Central memory CD4-positive, alpha-beta T cell (primary cell): ENCODE measurements at places on chromosomes 5 and 9.
A peak's percentile ranks its signal among the peaks of the same experiment; 100 is the strongest.

GRCh38 chr9:127783111-127784008, 2.5 kb upstream of the CDK9 start:
- peak; percentile 76 for DNase-seq

GRCh38 chr9:126991183-126991582, 76.6 kb downstream of the RALGPS1 start:
- DNase-seq, result no peak

DNA sequence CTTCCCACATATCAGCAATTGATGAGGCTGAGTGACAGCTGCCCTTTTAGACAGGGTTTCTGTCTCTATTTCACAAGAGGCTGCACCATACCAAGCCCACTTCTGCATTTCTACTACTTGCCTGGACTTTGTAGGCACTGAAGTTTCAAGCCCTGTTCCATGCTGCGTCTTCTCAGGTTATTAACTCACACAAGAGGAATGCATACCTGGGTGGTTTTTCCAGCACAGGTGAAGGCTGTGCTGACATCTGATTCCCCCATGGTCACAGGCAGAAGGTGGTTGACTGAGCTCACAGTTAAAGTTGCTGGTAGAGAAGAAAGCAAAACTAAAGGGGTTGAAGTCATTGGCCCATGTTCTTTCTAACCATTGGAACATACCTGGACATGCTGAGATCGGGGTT, 86.6 kb downstream of the MAMDC2 start:
- DNase-seq, result no peak

- DNase-seq, result no peak
Measured at GRCh38 chr5:149128023-149128875, 13.0 kb upstream of the ABLIM3 start.

DNA sequence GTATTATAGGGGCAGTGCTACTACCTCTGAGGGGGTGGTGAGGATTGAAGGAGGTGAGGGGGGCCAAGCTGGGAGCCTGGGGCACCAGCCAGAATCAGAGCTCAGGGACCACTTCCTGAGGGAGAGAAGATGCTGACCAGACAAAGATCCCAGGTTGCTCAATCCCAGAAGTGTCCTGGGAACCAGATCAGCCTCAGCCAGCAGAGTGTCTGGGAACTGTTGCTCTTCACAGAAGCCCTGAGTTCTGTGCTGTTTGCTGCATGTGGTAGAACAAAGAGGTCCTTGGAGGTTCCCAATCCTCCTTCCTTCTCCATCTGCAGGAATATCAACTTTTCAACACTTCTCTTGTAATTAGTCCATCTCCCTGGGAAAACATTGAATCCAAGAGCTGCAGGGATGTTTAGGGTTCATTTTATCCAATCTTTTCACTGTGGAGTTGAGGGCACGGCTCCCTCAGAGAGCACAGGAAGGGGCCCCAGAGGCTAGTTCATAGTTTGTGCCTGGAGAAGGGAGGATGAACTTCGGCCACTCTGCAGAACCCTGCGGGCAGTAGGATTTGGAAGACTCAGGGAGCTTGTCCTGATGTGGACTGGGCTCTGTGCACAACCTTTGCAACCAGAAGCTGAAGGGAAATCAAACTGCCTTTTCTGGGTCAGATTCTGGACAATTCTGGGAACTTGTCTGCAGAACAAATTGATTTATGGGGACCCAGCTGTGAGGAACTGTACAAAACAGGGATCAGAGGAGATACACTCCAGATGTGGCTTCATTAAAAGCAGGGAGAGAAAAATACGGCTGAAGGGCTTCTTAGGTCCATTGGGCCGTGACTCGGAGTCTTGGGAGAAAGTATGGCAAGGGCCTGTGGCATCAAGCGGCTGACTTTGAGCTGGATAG, 57.1 kb downstream of the GALNT12 start:
- DNase-seq, result no peak

GRCh38 chr5:91352831-91353695, 30.1 kb downstream of the ARRDC3 start:
- no peak for DNase-seq

- no peak for DNase-seq
Measured at GRCh38 chr5:139385061-139386049, 2.3 kb upstream of the SLC23A1 start.

- no peak for DNase-seq
Measured at GRCh38 chr5:179680780-179681401, at the start of gene CBY3. TSS of gene CBY3 (minus strand) at chr5:179681034. CDS start at chr5:179680918, 116 bp downstream.

- DNase-seq, result no peak
Measured at GRCh38 chr5:35685161-35685560, 67.5 kb downstream of the SPEF2 start.

- DNase-seq, result no peak
Measured at GRCh38 chr5:160486573-160486972, 64.9 kb downstream of the PTTG1 start.

- DNase-seq, result no peak
Measured at GRCh38 chr5:102759289-102759688, 4.2 kb downstream of the PAM start.

GRCh38 chr9:95785209-95785608, 90.3 kb upstream of the ERCC6L2 start:
- no peak for DNase-seq

DNA sequence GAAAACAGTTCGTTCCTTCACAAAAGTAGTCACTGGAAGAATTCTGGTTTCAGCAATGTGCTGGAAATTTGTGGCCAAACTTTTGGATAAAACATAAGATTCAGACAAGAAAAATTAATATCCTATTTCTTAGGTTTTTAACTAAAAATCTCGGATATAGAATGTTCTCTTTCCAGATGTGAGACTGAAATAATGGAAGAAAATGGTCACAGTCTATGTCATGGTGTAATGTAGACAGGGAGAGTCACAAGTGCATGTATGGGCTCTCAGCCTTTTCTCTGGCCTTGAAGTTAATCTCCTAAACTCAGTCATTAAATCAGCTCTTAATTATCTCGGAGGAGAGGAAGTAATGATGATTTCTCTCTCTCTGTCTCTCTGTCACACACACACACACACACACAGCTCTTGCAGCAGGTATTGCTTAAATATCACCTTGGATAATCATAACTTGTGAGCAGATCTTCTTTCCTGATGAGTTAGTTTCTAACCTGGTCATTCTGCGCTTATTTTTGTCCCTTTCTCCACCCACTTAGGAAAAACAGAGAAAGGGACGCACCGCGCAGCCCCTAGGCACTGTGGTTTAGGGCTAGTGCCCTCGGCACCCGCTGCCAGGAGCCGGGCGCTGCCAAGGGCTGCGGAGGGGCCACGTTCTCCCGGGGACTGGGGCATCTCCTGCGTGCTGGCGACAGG, 672 bp upstream of the ITGA2 start:
- peak; percentile 3 for DNase-seq

DNA sequence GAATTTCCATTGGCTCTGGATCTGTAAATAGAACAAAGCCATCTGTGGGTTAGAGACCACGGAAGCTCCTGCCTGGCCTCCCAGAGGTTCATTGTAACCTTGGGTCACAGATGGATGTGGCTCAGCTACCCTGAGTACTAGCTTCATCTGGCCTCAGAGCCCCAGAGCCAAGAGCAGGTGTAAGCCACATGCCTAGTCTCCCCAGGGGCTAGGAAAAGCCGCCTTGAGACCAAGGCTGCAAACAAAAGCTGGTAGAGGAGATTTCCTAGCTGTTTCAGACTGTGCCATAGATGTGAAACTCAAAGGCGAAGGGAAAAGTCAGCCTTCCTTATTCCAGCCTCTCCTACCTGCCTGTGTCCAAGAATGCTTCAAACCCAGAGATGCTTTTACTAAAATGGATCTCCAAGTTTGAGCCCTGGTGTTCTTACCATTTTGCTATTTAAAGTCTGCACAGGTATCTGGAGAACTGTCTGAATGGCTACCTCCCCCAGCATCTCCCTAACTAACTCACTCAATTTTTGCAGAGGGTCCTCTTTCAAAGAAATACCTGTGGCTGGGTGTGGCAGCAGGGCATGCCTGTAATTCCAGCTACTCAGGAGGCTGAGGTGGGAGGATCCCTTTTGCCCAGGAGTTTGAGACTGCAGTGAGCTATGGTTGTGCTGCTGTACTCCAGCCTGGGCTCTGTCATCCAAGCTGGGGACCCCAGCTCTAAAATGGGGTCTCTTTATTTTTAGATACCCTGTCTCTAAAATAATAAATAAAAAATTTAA, 42.3 kb upstream of the MAP1B start:
- no peak for DNase-seq

- DNase-seq, result no peak
Measured at GRCh38 chr5:138585157-138585556, 10.0 kb upstream of the HSPA9 start.

- DNase-seq, result no peak
Measured at GRCh38 chr9:136484153-136485048, 1.6 kb upstream of the SEC16A start.

DNA sequence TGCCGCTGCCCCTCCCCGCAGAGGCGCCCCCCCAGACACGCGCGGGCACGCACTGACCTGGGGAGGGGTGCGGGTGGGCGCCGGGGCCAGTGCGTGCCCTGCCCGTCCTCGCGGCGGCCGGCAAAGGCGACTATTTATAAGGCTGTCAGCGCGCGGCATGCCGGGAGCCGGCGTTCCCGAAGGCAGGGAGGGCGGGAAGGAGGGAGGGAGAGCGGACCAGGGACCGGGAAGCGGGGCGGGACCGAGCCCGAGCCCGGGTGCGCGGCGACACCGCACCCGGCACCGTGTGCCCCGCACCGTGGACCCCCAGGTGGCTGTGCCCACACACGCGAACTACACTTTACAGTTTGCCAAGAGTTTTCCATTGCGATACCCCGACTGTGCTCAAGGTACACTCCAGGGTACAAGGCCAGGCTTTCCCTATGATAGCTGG, at the start of gene AK1:
AK1 (minus strand) TSS at position 110 of the 433 bp plus-strand sequence. CDS start 3,058 bp downstream, outside the sequence.
- DNase-seq, result no peak

DNA sequence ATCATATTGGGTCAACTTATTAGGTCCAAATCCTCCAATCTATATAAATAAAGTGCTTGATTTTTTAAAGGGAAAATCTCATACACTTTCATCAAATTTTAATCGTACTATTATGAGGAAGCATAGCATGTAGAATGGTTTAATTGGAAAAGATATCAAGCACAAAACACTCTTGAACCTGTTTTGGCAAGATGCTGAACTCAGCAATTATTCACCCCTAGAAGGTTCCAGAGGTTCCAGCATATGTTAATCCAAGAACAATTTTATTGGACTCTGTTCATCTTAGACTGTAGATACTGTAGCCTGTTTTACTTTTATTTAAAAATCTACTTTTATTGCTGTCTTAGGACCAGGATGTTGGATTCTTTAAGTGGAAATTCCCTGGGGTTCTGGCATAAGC, 92.4 kb upstream of the LHFPL2 start:
- no peak for DNase-seq

DNA sequence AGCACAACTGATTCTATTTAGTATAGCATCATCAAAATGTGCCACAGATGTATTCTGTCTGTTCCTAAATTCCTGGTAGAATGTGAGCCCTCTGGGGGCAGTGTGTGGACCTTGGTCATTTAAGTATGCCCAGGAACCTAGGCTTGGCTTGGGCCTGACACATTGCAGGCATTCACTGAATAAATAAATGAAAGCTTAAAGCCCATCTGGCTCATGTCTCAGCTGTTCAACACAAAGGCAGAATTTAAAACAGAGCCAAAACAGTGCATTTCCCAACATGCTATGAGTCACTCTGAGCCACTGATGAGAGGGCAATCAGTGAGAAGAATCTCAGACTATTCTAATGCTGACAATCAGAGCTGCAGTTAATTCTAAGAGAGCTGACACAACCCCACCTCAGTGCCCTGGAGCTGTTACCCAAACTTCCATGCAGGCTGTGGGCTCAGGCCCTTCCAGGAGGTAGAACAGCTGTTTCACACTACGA, 8.1 kb downstream of the FAM193B start:
- no peak for DNase-seq

GRCh38 chr5:51188001-51188591, 195.2 kb upstream of the ISL1 start:
- no peak for DNase-seq
